ENCODE measurements at places on chromosomes 2 and 18.

DNA sequence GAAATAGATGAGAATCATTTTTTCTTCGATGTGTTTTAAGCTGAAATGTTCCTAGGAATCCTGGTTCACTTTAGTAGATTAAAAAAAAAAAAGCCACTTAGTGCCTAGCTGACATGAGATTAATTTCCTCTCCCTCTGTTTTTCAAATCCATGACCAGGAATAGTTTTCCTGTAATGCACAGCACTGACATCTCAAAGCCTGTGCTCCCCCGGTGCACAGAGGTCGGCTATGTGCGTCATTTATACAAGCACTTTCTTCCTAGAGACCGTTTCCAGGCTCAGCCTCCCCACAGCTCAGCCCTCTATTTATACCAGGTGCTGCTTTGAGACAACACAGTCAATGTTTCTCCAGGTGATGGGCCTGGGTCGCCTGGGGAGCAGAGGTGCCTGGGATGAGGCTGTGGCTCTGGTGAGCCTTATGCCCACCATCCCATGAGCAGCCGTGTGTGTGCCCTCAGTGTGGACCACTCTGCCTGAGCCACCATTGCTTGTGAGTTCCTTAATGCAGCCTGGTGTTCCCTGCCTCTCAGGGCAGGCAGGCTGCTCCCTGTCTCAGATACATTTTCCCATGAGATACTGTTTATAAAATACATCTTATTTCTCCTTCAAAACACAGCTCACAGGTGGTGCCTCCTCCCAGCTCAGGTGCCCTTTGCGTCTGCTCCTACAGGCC lies 515.7 kb upstream of the HS6ST1 start:
- DNase-seq = no peak

- no peak for DNase-seq
Observed at GRCh38 chr2:193461431-193461934, 1266.8 kb upstream of the TMEFF2 start.

- no peak for DNase-seq
Observed at GRCh38 chr2:189515264-189515663, 65.3 kb downstream of the SLC40A1 start.

GRCh38 chr2:39431592-39432316 lies 5.3 kb downstream of the MAP4K3 start:
- no peak for DNase-seq

DNA sequence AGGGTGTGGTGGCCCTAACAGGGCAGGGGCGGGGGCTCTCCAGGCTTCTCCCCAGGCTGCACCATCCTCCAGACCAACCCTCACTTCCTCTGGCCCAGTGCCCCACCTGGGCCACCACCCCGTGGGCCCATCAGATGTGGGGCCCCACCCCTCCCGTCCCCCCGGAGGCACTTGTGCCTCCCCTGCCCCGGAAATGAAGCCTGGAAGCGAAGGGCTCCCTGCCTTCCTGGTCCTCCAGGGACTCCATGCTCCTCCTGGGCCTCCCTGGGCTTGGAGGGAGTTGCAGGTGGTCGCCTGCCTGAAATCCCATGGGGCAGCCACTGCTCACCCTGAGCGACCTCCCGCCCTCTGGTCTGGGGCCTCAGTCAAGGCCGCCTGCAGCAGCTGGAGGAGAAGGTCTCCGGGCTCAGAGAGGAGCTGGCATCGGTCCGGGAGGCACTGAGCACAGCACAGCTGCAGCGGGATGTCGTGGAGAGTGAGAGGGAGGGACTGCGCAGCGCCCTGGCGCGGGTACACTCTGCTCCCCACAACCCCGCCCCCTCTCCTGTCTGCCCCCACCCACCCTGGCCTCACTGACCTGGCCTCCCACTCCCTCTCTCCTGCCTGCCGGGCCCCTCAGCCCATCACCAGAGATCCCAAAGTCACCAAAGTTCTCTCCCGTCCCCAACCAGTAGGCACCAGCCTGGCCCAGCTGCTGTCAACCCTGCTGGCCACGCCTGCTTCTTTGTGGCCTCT lies 28.0 kb downstream of the CROCC2 start:
- no peak for DNase-seq

DNA sequence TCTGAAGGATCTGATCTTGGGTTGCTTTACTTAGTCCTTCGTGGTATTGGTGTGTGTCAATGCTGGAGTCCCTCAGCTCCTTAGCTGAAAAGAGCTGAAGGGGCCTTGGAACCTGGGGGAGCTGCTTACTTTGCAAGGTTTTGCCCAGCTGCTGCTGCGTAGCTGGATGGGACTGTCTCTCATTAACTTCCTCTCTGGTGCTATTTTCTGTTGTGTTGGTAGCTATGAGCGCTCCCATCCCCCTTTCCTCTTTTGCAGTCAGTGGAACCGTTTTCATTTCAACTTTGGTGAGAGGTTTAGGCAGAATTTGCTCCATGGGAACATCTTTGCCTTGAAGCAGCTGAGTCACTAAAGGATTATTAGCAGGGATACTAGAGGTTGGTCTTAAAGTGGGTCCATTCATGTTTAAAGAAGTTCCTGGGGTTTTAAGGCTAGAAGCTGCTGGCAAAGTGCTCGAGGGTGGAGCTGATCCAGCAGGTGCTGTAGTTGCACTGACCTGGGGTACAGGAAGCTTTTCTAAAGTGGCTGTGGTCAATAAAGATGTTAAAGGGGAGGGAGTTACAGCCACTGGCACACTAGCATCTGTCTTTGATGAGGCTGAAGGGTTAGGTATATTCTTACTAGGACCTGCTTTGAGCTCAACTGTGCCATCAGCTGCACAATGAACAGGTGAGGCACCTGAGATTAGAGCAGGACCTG lies 69.9 kb upstream of the DTNB start:
- no peak for DNase-seq

GRCh38 chr2:239621611-239622010 lies 220.8 kb upstream of the HDAC4 start:
- no peak for DNase-seq

GRCh38 chr18:1438967-1439366 lies 534.3 kb downstream of the ADCYAP1 start:
- no peak for DNase-seq

GRCh38 chr2:162711832-162712540 lies 126.6 kb downstream of the KCNH7 start:
- DNase-seq = no peak

GRCh38 chr2:222521099-222521498 lies 96.8 kb downstream of the SGPP2 start:
- DNase-seq = no peak

GRCh38 chr2:102065675-102066252 lies 74.0 kb downstream of the IL1R2 start:
- DNase-seq = no peak

GRCh38 chr2:62152000-62152399 lies 43.9 kb upstream of the B3GNT2 start:
- DNase-seq = no peak

- DNase-seq = no peak
Observed at GRCh38 chr2:26011990-26012856, 21.7 kb upstream of the RAB10 start.

DNA sequence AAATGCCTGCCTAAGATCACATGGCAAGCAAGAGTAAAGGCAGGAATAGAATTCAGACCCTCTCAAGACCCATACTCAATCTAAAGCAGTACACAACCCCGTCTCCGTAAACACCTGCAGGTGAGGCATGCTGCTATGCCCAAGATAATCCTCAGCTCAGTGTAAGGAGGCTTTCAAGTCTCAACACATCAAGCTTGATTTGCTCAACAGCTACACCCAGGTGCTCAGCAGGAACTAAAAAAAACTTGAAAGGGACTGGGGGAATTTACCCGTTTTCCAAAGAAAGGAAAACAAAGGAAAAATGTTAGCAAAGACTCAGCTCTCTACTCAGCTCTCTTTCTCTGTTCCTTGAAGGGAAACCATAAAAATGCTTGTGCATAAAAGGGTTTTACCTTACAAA lies 301.8 kb downstream of the C1D start:
- no peak for DNase-seq
